Activated CD4-positive, alpha-beta T cell treated with anti-CD3 and anti-CD28 coated beads, Interleukin-2, amount 10 ng/mL, durations not matched to agents 7 days and 5 days (primary cell): ENCODE measurements at places on chromosomes 13 and 19.

DNA sequence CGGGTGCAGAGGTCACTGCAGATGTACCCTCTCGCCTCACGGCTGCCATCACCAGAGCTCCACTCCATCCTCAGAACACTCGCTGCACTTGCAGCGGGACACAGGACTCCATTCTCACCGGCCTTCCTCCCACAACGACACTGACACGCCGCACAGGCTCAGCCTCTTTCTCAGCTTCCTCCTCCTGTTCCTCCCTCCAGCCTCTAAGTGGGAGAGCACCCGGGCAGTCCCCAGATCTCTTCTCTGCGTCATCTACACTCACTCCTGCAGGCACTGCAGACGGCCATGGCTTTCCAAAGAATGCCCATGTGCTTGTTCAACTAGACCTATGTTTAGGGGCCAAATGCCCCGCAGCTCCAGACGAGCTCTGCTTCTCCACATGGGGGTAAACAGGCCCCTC is 14.3 kb upstream of the FKRP start:
- no peak for DNase-seq

GRCh38 chr19:34171539-34171876 is 796 bp upstream of the LSM14A start:
- no peak for DNase-seq

GRCh38 chr13:35356572-35356971 is 119.9 kb downstream of the MAB21L1 start:
- no peak for DNase-seq

- no peak for DNase-seq
Measured at GRCh38 chr13:48655291-48655690, 1.6 kb downstream of the CYSLTR2 start.

- DNase-seq = no peak
Measured at GRCh38 chr19:7921302-7921966, 1.3 kb downstream of the SNAPC2 start.

- DNase-seq = no peak
Measured at GRCh38 chr19:6576869-6577475, 14.0 kb downstream of the CD70 start.

DNA sequence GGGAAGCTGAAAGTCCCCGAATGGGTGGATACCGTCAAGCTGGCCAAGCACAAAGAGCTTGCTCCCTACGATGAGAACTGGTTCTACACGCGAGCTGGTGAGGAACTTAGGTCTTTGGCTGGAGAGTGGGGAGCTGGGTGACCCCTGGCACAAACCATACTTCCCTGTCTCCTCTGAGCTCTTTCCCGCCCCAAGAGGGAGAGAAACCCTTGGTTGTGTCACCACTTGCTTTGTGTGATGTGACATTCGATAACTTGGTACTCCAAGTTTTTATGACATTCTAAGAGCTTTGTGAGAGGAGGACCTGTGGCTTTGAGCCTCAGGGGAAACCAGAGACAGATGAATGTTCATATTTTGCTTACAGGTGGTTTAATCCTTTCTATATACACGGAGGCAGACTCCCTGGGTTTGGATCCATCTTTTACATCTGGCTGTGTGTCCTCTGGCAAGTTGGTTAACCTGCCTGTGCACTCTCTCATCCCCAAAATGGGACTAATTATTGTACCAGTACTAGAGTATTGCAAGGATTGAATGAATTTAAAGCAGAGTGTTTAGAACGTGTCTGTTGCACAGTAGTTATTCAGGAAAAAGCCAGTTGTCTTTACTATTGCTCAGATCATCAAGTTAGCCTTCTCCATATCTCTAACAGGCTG is 1.2 kb downstream of the RPS19 start:
- no peak for DNase-seq

DNA sequence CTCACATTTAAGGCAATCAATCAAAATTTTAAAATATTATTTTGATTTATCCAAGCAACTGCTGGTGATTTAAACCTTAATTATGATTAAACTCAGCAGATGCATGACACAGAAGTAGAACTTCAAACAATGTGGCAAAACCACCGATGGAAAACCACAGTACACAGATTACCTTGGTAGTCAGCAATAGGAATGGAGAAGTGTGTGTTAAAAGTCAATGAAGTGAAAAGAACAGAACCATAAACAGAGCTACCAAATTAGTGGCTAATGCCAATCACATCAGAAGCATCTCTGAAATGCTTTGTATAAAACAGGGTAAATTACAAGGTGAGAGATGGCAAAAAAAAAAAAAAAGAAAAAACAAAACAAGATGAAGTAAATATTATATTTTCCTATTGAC is 31.2 kb downstream of the KATNAL1 start:
- DNase-seq = peak; percentile 22

DNA sequence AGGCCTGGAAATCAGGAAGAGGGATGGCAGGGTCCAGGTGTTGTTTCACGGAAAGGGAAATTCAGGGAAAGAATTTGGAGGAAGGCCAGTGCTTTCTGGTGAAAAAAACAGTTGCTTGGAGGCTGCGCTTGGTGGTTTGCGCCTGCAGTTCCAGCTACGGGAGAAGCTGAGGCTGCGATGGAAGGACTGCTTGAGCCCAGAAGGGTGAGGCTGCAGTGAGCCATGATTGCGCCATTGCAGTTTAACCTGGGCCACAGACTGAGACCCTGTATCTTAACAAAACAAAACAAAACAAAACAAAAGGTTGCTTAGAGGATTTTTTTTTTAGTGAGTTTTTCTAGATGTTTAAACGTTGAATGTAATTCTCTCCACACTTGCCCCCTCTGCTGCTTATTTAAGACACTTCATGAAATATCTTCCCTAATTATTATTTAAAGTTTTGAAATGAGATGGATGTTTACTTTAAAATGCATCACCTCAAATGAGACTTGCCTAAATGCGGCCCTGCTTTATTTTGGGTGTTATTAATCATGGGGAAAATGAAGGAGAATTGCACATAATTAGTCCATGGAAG is 75.4 kb upstream of the TRPC4 start:
- no peak for DNase-seq

- no peak for DNase-seq
Measured at GRCh38 chr13:112900226-112900600, 68.8 kb upstream of the MCF2L start.

DNA sequence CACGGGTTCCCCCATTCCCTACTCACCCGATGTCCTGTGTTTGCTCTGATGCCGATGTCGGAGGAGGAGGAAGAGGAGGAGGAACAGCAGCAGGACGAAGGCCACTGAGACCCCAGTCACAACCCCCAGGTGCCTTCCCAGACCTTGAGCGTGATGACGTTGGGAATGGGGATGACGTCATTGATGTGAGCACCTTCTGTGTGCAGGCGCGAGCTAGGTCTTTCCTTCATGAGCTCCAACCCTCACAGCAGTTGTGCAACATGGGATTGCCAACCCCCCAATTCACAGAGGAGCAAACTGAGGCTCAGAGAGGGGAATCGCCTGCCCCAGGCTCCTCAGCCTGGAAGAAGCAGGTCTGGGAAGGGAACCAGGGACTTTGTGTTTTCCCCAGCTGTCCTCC is 4.2 kb downstream of the LILRB5 start:
- DNase-seq = no peak

- DNase-seq = no peak
Measured at GRCh38 chr13:72653506-72653905, 73.9 kb downstream of the MZT1 start.

- peak; percentile 47 for DNase-seq
Measured at GRCh38 chr19:6423499-6424194, 964 bp downstream of the KHSRP start.

DNA sequence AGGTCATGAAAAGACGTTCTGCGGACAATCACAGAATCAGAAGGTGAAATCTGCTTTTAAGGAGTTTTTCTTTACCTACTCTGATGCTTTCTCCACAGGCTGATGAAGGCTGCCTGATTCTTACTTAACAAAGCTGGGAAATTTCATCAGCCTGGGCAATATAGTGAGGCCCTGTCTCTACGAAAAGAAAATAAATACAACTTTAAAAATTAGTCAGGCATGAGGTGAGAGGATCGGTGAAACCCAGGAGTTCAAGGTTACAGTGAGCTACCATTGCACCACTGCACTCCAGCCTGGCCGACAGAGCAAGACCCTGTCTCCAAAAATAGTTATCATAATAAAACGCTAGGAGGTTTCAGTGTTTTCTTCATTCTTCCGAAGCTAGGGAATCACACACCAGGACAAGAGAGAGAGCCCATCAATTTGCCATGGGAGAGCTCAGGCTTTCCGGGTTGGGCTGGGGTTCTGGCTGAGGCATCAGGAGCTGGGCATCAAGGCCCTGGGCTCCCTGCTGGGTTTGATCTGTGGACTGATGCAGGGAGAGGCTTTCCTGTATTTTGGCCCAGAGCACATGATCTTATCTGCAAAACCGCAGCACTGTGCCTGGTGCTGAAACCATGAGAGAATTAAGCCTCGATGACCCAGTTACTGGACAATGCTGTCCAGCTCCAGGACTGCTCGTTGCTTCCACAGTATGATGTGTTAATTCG is 25.1 kb upstream of the CEBPG start:
- no peak for DNase-seq

DNA sequence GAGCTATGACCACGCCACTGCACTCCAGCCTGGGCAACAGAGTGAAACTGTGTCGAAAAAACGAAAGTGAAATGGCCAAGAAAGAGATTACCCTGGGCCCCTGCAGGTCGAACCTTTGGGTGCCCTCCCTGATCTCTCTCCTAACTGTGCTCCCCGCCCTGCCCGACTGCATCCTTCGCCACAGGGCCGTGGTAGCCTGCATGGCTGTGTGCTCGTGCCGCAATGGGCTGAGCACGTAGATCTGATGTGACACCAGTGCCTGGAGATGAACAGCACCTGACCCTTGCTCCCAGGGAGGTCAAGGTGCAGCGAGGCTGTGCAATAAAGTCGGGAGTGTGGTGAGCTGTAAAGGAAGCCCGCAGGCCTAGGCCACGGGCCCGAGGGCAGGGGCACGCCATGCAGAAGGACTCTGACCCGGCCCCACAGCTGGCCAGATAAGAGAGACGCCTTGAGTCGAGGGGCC is 60.2 kb downstream of the PEX11G start:
- DNase-seq = no peak

DNA sequence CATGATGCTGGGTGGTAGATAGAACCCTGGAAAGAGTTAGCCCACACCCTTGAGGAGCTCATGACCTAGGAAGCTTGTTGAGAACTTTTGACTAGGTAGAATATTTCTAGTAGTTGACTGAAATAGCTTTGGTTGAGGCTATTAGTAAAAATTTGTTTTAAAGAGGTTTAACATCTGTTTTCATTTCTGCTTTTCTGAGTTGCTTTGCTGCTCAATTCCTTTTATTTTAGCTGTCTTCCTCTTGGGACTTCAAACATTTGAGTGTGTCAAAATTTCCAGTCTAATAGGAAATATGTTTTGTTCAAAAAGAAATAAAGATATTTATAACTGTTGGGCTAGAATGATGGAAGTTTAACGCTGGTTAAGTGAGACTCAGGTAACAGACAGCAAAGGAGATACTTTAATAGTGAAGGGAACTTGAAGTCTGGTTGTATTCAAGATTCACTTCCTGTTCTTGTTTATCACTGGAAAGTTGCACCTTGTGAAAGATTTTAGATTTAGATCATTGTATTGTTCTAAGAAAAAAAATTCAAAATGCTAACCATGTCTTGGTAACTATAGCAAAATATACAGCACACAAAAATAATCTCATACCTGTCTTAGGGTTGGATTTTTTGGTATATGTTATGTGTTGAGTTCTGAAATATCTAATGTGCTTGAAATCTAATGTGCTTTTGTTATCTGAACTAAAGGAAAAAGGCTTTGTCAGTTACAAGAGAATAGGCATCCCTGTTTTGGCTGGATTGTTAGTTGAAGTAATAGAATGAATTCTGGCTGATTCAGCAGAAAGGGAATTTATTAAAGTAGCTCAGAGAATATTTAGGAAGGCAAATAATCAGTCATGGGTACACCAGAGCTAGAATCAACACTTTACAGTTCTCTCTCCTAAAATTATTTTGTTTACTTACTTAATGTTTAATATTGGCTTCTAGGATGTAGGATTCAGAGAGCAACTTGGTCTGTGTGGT is 24.4 kb upstream of the GPR18 start:
- no peak for DNase-seq

DNA sequence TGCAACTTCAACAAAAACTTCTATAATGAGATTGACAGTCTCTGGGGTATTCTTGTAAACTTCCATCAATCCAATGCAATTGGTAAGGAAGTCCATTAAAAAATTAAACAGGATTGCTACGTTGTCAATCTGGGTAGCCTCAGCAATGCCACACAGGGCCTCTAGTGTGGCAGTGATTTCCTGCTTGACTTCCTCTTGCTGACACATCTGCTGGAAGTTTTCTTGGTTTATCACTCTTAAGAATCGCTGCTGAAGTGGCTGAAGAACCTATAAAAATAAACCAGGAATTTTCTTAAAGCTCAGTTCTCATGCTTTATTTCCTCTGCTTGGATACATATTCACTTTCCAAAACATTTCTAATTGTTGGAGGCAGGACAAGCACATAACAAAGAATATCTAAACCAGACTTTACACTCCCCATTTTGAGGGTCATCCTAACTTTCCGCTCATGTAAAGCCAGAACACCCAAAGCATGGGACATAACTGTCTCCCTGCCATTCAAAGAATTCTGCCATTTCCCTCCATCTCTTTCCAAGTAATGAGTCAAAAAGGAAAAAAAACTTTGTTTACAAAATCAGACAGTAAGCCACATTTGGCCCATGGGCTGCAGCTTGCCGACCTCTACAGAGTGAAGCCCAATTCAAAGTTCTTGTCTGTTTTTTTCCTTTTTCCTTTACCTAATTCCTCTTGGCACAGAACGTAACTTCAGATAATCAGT is 23.2 kb upstream of the EEF1AKMT1 start:
- no peak for DNase-seq

- no peak for DNase-seq
Measured at GRCh38 chr13:28849441-28849840, 29.3 kb downstream of the MTUS2 start.

DNA sequence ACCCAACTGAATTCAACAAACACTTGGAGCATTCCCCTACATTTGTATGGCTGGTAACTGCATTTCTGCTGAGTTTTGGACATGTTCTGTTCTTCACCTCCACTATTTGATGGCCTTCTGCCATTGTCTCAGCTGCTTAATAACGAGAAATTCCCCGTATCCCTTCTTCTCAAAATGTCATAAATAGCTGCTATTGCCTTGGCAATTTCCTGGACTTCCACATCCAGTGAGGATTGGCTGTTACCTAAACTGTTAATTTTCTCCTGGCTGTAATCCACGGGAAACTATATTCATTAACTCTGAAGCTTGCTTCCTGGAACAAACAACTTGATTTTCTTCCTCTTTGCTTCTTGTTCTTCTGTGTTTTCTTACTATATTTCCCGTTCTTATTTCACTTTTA is 69.5 kb upstream of the TDRD3 start:
- no peak for DNase-seq

DNA sequence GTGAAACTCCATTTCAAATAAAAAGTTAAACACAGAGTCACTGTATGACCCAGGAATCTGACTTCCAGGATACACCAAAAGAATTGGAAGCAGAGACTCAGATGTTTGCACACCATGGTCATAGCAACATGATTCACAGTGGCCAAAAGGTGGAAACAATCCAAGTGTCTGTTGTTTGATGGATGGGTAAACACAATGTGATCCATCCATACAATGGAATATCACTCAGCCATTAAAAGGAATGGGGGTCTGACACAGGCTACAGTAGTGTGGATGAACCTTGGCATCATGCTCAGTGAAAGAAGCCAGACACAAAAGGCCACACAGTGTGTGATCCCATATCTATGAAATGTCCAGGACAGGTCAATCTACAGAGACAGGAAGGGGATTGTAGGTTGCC is 174.3 kb downstream of the PTPRS start:
- DNase-seq = no peak
